Spinal cord (tissue), 10 donors: ENCODE measurements at places on chromosomes 4 and X.

DNA sequence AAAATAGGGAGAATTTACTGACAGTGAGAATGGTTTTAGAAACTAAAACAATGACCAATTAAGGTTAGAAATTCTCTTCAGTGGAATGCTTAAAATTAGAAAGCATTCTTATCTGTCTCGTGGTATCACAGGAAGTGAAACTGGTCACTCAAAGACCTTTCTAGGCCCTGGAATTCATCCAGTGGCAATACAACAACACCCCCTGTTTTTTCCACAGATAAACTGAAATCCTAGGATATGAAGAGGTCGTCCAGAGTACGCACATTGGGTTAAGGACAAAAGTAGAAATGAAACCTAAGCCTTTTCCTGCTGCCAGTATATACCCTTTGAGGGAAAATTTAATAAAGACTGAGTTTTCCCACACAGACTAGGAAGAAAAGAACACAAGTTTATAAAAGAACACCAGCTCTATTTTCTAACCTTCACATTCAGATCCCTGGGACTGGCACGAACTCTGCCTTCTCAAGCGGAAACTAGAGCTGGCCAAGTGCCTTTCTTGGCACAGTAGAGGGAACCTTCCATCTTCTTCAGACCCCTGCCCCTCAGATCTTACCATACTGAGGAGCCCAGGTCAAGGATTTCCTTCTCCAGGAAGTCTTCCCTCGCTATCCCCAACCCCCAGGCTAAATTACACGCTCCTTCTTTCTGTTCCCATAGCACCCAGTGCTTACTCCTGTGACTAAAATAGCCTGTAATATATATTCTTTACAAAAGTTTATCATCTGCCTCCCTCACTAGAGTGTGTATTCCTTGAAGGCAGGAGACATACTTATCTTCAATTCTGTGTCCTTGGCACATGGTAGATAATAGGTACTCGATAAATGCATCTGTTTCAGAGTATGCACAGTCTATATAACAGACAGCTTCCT is 16.9 kb downstream of the LHFPL1 start:
- peaks cover 4% of the 10 kb centered on the region for H3K4me1 ChIP-seq
- no peaks in the 10 kb centered on the region for H3K36me3 ChIP-seq
- H3K27ac ChIP-seq = no peak overlapping the region
- DNase-seq = no peak
- no peak overlapping the region for H3K4me3 ChIP-seq
- peaks cover 3% of the 10 kb centered on the region for H3K27me3 ChIP-seq

DNA sequence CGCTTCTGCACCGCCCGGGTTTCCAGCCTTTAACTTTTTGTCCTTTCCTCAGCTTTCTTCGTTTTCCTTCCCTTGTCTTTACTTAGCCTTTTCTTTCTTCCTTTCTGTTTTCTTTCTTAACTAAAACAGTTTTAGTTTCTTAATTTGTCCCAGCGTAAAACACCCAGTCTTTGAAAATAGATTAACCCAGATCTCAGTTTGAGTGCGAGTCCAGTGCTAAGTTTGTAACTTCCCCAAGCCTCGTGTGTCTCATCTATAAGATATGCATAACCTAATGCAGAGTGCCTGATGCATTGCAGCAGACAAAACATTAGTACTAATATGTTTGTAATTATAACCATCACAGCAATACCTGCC is 460 bp upstream of the GEMIN8 start:
- peaks cover 12% of the 10 kb centered on the region for H3K27me3 ChIP-seq
- peak overlapping the region; percentile 88 for H3K27ac ChIP-seq
- H3K4me1 ChIP-seq = peaks cover 12% of the 10 kb centered on the region
- no peaks in the 10 kb centered on the region for H3K36me3 ChIP-seq
- no peak for DNase-seq

DNA sequence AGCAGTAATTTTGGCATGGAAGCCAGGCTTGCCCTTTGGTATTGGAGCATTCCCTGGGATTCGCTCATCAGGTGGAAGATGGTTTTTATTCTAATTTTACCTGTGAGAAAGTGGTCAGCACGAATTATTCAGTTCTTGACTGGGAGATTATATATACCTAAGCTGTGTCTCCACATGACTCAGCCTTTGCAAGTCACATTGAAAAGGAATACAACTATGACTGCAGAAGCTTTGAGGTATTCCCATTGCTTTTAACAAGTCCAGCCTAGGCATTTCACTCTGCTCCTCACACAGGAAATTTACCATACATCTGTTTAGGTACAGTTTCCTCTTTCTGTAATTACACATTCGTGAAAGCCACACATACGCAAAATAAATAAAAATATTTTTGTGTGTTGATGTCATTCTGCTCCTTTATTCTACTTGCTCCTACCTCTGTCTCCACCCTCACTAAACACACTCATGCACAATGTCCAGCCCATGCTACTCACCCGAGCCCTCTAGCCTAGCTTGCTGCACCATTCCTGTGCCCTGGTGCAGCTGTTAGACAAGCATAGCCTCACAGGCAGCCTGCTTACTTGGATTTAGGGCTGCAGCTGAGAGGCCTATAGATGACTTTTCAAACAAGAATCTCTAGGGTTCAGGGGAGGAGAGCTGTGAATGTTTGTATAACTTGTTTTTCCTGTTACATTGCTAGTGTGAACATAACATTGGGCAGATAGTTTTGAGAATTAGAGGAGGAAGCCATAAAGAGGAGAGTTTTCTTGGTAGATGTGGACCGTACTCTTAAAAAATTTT is 504.4 kb upstream of the FAT1 start:
- no peaks in the 10 kb centered on the region for H3K36me3 ChIP-seq
- H3K4me1 ChIP-seq = no peaks in the 10 kb centered on the region
- DNase-seq = no peak
- H3K27ac ChIP-seq = no peak overlapping the region
- H3K4me3 ChIP-seq = no peak overlapping the region

DNA sequence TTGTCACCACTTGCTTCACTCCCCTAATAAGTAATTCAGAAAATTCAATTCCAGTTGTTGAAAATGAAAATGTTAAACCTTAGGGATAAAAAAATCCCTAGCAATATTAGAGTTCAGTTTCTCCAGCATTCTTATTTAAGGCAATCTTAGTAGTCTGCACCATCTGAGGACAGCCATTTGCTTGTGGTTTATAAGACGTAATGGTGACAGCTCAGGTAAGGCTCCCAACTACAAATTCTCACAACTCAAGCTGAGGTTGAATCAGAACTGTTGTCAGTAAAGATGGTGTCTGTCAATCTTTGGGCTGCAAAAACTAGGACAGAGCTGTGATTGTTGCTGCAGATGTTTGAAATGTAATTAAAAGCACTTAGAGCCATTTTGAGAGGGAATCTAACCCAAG is 16.3 kb upstream of the ADGRA3 start:
- H3K4me3 ChIP-seq = no peak overlapping the region
- no peaks in the 10 kb centered on the region for H3K27me3 ChIP-seq
- no peaks in the 10 kb centered on the region for H3K4me1 ChIP-seq
- H3K27ac ChIP-seq = no peak overlapping the region
- no peaks in the 10 kb centered on the region for H3K36me3 ChIP-seq

DNA sequence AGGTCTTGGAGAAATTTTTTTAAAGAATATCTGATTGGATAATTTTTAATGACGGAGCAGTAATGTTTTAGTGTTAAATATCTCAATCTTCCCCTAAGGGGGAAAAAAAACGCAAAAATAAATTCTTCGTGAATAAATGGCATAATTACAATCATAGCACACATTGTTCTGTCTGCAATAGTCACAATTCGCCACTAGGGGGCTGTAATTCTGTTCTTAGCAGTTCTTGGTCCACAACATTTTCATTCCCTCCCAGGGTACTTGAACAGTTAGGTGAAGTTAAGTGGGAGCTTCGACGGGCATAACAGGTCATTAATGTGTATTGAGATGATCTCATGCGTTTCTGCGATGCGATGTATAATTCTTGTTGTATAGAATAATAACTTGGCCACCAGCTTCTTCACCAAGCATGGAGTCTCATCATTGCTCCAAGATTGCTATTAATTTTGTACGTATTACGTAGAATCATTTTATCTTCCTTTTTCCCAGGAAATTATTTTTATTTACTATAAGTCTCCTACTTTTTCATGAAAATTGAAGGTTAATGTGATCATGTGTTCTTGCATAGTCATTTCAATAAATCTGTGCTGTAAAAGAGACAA is 27.2 kb downstream of the HTR2C start:
- no peaks in the 10 kb centered on the region for H3K4me1 ChIP-seq
- no peaks in the 10 kb centered on the region for H3K36me3 ChIP-seq
- H3K4me3 ChIP-seq = no peak overlapping the region

DNA sequence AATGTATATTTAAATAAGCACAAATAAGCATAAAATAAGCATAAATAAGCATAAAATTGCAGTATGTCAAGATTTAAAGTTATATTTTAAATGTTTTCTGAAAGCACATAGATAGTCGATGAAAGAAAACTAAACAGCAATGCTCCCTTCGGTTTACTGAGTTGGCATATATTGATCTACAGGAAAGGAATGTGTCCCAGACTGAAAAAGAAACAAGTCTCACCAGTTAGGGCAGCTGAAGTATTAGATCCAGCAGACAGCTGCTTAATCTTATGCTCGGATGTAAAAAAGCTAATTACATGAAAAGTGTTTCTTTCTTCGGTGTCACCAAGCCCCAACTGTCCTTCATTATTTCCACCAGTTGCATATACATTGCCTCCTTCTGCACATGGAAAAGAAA is 8.7 kb downstream of the RPGR start:
- H3K27me3 ChIP-seq = peaks cover 2% of the 10 kb centered on the region
- no peak overlapping the region for H3K27ac ChIP-seq
- no peak for DNase-seq
- no peak overlapping the region for H3K4me3 ChIP-seq

DNA sequence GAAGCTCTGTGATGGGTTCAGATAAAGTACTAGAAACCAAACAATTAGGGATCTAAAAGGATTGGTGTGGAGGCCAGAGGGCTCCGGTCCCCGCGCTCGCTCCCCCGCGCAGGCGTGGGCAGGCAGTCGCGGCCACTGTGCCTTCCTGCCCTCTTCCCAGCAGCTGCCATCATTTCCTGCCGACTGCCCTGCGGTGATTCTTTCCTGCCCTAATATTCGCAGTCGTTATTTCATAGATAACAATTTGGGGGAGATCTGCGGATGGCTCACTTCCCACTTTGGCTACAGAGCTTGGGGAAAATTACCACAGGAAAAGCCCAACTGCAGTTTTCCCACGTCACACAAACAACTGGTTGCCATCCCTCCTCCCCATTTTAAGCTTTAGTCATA is 2.2 kb downstream of the GRIA2 start:
- H3K36me3 ChIP-seq = peaks cover 2% of the 10 kb centered on the region
- peak overlapping the region; percentile 79 for H3K4me3 ChIP-seq
- H3K4me1 ChIP-seq = peaks cover 10% of the 10 kb centered on the region
- H3K27ac ChIP-seq = peak overlapping the region; percentile 90
- H3K27me3 ChIP-seq = no peaks in the 10 kb centered on the region

GRCh38 chr4:84031401-84031800 is 467.7 kb downstream of the NKX6-1 start:
- H3K27ac ChIP-seq = no peak overlapping the region
- H3K36me3 ChIP-seq = no peaks in the 10 kb centered on the region
- no peaks in the 10 kb centered on the region for H3K27me3 ChIP-seq

- H3K4me3 ChIP-seq = no peak overlapping the region
Observed at GRCh38 chrX:17741123-17741511, 3.8 kb downstream of the SCML1 start.

DNA sequence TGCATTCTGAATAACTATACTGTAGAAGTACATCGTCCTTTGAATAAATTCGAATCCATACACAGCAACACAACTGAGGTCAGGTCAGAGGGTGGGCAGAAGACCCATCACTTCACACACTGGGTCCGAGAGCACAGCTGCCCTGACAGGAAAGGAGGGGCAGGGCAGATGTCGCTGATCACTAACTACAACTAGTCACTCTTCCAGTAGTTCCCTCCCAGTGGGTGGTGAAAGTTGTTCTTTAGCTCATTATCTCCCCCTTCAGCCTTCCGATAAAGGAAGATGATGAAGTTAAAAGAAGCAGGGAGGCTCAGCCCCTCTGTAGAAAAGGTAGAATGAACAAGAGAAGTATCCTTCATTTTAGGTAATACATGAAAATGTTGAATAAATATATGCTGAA is 278.9 kb downstream of the INPP4B start:
- no peaks in the 10 kb centered on the region for H3K27me3 ChIP-seq
- H3K27ac ChIP-seq = no peak overlapping the region
- H3K4me1 ChIP-seq = no peaks in the 10 kb centered on the region
- H3K36me3 ChIP-seq = no peaks in the 10 kb centered on the region
- no peak for DNase-seq

DNA sequence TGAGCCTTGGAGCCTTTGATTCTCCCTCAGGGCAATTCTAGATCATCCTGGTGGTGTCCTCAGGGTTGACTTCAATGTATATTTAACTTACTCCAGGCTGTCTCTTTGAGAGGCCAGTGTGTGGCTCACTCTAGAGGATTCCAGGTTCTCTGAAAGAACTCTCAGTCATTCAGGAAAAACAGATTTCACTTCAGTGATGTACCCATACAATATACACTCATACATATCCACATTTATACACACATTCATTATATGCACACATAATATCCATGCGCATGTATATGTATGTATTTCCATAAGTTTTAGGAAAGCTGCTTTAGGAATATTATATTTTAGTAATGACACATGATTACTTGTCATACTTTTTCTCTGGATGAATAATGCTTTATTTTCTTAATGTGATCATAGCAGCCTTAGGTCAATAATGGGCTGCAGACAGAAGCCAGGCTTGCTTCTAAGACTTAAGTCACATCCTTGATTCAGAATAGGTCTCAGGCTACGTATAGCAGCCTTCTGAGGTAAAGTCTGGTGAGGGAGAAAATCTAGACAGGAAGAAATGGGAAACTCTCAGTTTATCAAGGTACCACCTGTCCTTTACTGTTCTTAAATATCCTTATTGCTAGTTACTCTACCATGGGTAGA is 397.0 kb downstream of the GPAT3 start:
- no peaks in the 10 kb centered on the region for H3K27me3 ChIP-seq
- H3K4me3 ChIP-seq = no peak overlapping the region
- no peak for DNase-seq
- no peak overlapping the region for H3K27ac ChIP-seq

DNA sequence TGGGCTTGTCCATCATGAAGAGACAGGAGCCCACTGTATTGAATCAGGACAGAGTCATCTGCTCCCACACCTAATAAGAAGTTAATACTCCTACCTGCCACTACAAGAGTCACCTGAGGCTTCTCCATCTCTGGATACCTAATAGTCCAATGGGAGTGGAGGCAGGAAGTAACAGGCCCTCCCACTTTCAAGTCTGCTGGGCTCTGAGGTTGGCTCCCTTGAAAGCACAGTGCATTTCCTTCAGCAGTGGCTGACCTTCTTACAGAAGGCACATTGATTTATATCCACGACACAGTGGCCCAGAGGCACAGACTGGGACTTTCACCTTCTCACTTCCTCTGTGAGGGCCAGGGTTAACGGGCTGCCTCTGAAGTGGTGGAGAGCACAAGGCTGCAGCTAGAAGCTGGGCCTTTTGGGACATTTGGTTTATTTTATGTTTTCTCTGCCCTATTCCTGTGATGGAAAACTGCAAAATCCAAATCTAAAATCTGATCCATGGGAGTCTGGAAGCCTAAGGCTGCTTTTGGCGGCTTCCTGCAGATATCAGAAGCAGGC is 38.1 kb downstream of the FRG2 start:
- H3K27me3 ChIP-seq = no peaks in the 10 kb centered on the region
- H3K27ac ChIP-seq = no peak overlapping the region
- no peaks in the 10 kb centered on the region for H3K4me1 ChIP-seq
